Upper lobe of left lung (tissue), 6 donors: ENCODE measurements at places on chromosomes 4 and X. TPM values are rescaled to one million over a fixed set of nuclear protein-coding genes. Genes with fewer than 3 reads are reported as not detected.

The RELL1 gene
- 47.3 TPM for total RNA-seq

The MAGEA1 gene
- total RNA-seq = not detected

The ATOH1 gene
- total RNA-seq = not detected

The AR gene
- total RNA-seq = 2.1 TPM

The CLDN2 gene
- total RNA-seq = 0.33 TPM

The PROM1 gene
- 4.8 TPM for total RNA-seq

The PCYT1B gene
- total RNA-seq = 0.43 TPM

The GRPR gene
- total RNA-seq = 0.39 TPM

The TMEM154 gene
- total RNA-seq = 5.8 TPM

The ADH1A gene
- total RNA-seq = not detected

The CSAG1 gene
- total RNA-seq = not detected

The GABRG1 gene
- total RNA-seq = not detected

The PASD1 gene
- total RNA-seq = not detected

The BEX1 gene
- total RNA-seq = not detected

The MSX1 gene
- 5.8 TPM for total RNA-seq

The PRKG2 gene
- total RNA-seq = 4.0 TPM

The CLIC2 gene
- 46.3 TPM for total RNA-seq

The PAPSS1 gene
- 23.7 TPM for total RNA-seq

The MAOB gene
- 8.5 TPM for total RNA-seq

The RTL3 gene
- total RNA-seq = not detected

The IGSF1 gene
- total RNA-seq = not detected

The TMEM31 gene
- total RNA-seq = not detected
